T-helper 9 cell (primary cell): ENCODE measurements at places on chromosomes 12 and 14.

- DNase-seq = no peak
Measured at GRCh38 chr12:117090816-117091711, 8.2 kb downstream of the TESC start.

DNA sequence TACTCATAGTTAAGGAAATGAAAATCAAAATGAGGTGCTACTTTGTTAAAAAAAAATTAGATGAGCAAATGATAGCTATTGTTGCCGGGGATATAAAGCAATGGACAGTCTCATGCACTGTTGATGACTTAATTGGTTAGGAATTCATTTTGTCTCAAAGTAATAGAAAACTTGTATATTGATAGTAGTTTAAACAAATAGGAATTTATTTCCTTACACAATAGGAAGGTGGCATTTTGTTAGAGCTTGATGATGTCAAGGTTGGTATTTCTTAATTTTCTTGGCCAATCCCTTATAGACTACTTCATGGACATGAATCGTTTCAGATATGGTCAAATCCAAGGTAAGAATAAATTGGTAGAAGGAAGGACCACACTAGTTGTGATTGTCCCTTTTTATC, 7.8 kb downstream of the PRPF39 start:
- DNase-seq = no peak

GRCh38 chr14:81449114-81449513, 49.0 kb upstream of the STON2 start:
- no peak for DNase-seq

GRCh38 chr12:55966408-55967281, at the start of gene CDK2:
TSS of gene CDK2 (plus strand) at chr12:55966830. CDS start at chr12:55967009, 179 bp downstream.
- peak; percentile 87 for DNase-seq

DNA sequence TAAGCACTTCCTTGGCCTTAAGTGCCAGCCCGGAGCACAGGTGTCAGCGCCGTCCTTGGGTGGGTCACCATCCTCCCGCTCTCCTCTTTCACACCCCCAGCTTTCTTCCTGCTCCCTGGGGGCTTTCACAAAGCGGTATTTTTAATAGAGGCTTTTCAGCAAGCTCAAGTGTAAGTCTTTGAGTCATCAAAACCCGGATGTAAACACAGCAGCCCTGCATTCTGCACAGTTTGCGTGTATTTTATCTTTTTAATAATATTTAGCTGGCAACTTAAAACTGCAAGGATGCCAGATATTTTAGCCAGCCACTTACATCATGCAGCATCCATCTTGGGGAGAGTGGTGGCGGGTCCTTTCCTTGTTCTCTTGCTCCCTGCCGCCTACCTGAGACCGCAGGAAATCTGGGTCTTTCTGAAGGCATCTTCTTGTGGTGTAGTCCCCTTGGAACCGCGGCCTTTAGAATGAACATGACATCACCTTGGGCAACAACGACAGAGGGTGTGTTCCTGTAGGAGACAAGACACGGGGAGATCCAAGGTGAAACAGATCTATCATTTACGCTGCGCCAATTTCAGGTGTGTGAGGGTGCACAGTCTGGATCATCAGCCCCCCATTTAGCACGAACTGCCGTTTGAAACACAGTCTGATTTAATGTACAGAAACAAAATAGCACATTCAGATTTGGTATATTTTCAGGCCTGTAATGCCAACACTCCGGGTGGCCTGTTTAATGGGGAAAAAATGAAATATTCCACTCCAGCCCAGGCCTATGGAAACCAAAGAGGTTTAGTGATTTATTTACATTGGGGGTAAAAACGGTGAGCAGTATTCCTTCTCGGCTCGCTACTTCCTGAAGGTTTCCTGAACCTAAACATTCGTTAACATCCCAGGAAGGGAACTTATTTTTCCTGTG, 12.5 kb upstream of the IRF2BPL start:
- DNase-seq = peak; percentile 36

GRCh38 chr14:91327661-91328312, 83.3 kb upstream of the GPR68 start:
- no peak for DNase-seq
